Activated CD8-positive, alpha-beta memory T cell treated with anti-CD3 and anti-CD28 coated beads, Interleukin-2, amount 10 ng/mL, durations not matched to agents 7 days and 5 days (primary cell): ENCODE measurements at places on chromosomes 13 and 19. TPM values are rescaled to one million over a fixed set of nuclear protein-coding genes. Genes with fewer than 3 reads are reported as not detected.

The HTR2A gene
- total RNA-seq, result not detected

GRCh38 chr19:17105556-17105955 lies 30.0 kb downstream of the MYO9B start:
- peaks cover 55% of the 10 kb centered on the region for H3K4me1 ChIP-seq
- peaks cover 46% of the 10 kb centered on the region for H3K36me3 ChIP-seq

DNA sequence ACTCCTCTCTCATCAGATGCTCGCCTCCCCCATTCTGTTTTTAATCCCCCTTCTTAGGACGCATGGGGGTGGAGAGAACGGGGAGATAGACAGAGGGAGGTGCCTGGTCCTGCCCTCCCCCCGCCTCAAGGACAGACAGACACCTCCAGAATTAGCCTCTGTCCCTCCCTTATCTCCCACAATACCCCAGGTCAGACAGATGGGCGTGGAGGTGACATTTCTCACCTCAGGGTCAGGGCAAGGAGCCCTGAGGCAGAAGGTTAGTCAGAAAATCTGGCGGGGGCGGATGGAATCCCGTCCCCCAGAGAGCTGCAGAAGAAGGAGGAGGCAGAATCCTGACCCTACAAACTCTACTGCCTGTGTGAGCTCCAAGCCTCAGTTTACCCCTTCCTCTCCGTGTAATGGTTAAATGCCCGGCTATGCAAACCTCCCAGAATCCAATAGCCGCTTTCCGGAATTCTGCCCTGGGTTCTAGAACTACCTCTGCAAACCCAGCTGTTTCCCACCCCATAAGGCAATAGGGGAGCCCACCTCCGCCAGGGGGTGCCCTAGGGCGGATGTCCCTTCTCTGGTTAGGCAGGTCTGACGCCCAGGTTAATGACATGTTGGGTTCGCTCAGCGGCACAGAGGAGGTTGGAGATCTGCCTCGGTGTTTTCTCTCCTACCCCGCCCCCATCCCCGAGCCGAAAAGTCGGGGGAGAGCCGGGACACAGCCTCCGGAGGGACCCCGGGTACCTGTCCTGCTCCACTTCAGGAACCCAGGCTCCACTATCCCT lies 900 bp downstream of the PPP1R13L start:
- peaks cover 30% of the 10 kb centered on the region for H3K27me3 ChIP-seq
- no peak overlapping the region for H3K27ac ChIP-seq
- peaks cover under 1% of the 10 kb centered on the region for H3K36me3 ChIP-seq
- peak; percentile 87 for DNase-seq
- peak overlapping the region; percentile 94 for H3K4me3 ChIP-seq

DNA sequence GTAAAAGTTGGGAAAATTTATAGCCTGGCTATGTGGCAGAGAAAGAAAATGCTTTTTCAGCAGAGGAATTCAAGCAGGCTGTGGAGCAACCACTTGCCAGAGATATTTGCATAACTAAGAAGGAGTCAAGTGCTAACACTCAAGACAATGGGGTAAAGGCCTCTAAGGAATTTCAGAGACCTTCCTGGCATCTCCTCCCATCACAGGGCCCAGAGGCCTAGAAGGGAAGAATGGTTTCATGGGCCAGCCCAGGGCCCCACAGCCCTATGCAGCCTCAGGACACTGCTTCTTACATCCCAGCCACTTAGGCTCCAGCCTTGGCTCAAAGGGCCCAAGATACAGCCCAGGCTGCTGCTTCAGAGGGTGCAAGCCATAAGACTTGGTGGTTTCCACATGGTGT lies 14.3 kb downstream of the SLC15A1 start:
- peaks cover 3% of the 10 kb centered on the region for H3K27me3 ChIP-seq
- no peak overlapping the region for H3K27ac ChIP-seq
- H3K4me1 ChIP-seq, result no peaks in the 10 kb centered on the region
- H3K36me3 ChIP-seq, result no peaks in the 10 kb centered on the region
- no peak overlapping the region for H3K4me3 ChIP-seq

- no peak overlapping the region for H3K4me3 ChIP-seq
- peak; percentile 25 for DNase-seq
- no peak overlapping the region for H3K27ac ChIP-seq
- no peaks in the 10 kb centered on the region for H3K27me3 ChIP-seq
Measured at GRCh38 chr19:6044056-6044805, 66.1 kb downstream of the RFX2 start.

GRCh38 chr19:17107546-17108452 lies 32.2 kb downstream of the MYO9B start:
- H3K27ac ChIP-seq, result peak overlapping the region; percentile 24
- H3K36me3 ChIP-seq, result peaks cover 45% of the 10 kb centered on the region
- DNase-seq, result no peak
- no peaks in the 10 kb centered on the region for H3K27me3 ChIP-seq
- H3K4me1 ChIP-seq, result peaks cover 60% of the 10 kb centered on the region
- no peak overlapping the region for H3K4me3 ChIP-seq

- H3K4me3 ChIP-seq, result no peak within 1 kb of the TSS
- H3K27me3 ChIP-seq, result no peaks in the 10 kb centered on the region
- no peak within 1 kb of the TSS for H3K27ac ChIP-seq
Measured at GRCh38 chr19:3480383-3481091, at the start of gene SMIM24. Gene SMIM24 (minus strand): TSS chr19:3480525. CDS start chr19:3480463, 62 bp downstream.
